ENCODE measurements at places on chromosomes 13 and 19.
A peak's percentile ranks its signal among the peaks of the same experiment; 100 is the strongest.

DNA sequence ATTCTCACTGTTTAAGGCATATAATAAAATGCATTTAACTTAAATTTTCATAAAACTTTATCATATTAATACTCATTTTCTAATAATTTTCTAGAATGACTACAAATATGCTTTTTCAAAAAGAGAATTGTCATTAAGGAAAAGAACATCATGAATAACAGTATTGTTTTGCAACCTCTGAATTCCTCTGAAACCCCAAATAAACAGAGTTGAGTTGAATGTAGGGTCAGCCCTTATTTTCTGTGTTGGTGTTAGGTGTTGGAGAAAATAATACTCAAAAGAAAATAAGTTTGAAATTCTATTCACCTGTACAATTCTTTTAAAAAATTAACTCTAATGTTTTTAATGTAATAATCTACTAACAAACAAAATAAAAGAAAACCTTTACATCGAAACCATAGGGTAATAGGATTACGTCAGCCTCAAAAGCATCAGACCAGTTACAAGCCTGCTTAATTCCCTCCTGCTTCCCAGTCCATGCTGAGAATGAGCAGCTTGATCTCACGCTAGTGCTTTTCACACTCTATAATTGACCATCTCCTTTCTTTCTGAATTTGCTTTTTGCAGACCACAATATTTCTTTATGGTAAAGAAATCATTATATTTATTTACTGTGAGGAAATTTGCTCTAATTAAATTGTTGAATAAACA lies 160.9 kb downstream of the PCDH9 start:
- DNase-seq: no peak

DNA sequence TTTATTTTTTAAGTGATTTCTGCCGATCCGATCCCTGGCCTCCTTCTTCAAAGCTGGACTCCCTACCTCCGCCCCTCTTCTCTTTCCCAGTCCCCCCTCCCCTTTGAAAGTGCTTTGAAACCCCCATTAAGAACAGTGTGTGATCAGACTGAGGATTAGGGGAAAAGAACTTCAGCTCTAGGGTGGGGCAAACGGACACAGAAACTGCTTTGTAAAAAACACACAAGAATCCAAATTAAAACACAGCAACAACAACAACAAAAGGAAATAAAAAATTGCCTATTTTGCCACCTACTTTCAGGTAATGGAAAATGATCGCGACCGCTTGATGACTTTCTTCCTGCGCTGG lies 1.4 kb downstream of the SPRY2 start:
- DNase-seq: no peak

DNA sequence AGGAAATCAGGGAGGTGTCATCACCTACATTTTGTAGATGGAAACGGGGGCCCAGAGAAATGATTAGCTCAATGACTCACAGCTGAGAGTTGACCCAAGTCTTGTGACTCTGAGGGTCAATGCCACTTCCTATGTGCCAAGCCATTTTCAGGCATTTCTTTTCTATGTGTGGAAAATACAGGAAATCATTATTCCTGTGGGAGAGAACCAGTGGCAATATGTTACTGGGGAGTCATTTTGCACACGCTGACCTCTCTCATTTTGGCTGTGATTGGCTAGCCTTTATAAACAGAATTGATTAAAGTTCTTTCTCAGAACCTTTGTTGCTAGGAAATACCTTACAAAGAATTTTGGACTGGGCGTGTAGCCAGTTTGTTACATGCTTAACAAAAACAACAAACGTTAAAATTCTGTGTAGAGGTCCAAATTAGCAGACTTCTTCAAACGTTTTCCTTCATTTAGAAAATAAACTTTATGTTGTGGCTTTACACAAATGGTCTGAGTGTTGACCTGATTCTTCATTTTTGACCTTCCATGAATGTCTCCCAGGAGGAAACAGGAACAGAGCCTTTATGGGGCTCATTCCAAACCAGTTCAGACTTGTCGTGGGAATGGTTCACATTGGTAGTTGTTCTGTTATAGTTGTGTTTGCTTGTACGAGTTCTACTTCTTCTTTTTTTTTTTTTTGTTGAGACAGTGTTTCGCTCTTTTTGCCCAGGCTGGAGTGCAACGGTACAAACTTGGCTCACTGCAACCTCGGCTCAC lies 11.4 kb downstream of the PCCA start:
- no peak for DNase-seq

GRCh38 chr19:47436712-47437401 lies 17.5 kb upstream of the MEIS3 start:
- DNase-seq: peak; percentile 32

- DNase-seq: no peak
Observed at GRCh38 chr19:43634506-43634871, 5.2 kb downstream of the CADM4 start.

- DNase-seq: no peak
Observed at GRCh38 chr13:30071969-30072817, 221.8 kb upstream of the UBL3 start.

- no peak for DNase-seq
Observed at GRCh38 chr13:36067746-36068381, 63.3 kb downstream of the DCLK1 start.

- DNase-seq: no peak
Observed at GRCh38 chr19:42441049-42441445, 1.7 kb downstream of the CXCL17 start.

- no peak for DNase-seq
Observed at GRCh38 chr13:34349091-34349722, 531.3 kb downstream of the RFC3 start.

DNA sequence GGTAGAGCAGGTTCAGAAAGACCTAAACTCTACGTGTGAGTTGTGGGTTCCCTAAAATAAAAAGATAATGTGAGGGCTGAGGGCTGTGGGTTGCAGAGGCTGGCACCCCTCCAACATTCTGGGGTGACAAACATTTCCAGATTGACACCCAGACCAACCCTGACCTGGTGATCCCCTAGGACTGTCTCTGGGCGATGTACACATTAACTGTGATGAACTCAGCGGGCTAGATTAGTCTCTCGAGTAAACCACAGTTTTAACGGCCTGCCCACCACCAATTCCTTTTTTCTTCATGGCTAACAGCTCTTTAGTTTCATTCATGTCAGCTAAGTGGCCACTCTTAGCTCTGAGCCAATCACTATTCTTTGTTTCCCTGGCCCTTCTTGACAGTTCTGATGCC lies 24.8 kb downstream of the SIAH3 start:
- DNase-seq: no peak

- DNase-seq: no peak
Observed at GRCh38 chr13:36533806-36534205, 101.5 kb downstream of the CCNA1 start.

DNA sequence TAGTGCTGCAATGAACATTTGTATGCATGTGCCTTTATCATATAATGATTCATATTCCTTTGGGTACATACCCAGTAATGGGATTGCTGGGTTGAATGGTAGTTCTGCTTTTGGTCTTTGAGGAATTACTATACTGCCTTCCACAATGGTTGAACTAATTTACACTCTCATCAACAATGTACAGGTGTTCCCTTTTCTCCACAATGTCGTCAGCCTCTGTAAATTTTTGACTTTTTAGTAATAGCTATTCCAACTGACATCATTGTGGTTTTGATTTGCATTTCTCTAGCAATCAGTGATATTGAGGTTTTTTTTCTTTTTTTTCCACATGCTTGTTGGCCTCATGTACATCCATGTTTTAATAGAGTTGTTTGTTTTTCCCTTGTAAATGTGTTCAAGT lies 2473.5 kb downstream of the PCDH9 start:
- no peak for DNase-seq

GRCh38 chr19:10643968-10644259 lies 10.2 kb upstream of the ILF3 start:
- no peak for DNase-seq

DNA sequence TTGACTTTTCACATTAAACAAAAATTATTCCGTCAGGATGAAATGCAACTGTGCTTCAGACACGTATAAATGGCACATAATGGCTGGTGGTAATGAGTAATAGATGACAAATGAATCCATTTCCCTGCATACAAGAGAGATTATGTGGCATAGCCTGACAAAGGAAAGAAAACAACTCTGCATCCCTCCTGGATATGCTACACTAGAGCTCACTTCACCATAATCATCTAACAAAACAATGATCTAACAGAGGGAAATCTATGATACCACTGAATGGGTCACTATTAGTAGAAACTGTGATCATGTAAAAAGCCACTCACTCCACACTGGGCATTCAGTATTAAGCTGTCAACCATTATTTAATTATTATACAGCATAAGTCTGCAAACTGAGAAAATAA lies 1498.4 kb downstream of the EFNB2 start:
- no peak for DNase-seq

DNA sequence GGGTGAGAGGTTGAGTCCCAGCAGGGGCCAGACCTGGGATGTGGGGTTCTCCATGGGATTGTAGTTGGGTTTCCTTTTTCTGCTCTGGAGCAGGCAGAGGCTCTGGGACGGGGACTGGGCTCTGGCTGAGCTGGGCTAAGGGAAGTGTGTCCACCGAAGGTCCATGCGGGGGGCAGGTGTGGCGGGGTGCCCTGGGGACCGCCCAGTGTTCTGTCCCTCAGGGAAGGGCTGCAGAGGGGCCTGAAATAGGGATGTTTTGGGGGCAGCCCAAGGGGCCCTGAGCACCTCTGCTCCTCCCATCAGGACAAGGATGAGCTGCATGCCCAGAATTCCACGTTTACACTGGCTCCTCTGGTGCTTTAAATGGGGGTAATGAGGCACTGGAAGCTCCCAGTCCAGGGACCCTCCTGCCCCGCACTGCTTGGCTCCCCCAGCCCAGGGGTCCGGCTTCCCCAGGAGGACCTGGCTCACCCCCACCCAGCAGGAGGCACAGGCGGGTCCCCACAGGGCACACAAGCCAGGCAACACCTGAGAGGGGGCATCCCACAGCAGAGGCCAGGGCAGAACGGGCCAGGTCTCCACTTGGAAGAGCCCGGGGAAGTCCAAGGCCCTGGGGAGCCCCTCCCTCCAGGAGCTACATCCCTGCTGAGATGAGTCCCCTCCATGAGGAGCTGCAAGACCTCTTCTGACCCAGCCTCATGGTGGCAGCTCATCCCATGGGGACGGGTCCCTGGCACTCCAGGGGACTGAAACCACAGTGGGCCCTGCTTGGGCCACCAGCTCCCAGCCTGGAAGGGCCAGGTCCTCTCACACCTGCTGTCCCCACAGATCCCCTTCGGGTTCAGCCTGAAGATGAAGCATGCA lies 14.7 kb upstream of the ZNF14 start:
- DNase-seq: no peak

GRCh38 chr19:46787040-46787330 lies 1.4 kb downstream of the SLC1A5 start:
- DNase-seq: no peak

DNA sequence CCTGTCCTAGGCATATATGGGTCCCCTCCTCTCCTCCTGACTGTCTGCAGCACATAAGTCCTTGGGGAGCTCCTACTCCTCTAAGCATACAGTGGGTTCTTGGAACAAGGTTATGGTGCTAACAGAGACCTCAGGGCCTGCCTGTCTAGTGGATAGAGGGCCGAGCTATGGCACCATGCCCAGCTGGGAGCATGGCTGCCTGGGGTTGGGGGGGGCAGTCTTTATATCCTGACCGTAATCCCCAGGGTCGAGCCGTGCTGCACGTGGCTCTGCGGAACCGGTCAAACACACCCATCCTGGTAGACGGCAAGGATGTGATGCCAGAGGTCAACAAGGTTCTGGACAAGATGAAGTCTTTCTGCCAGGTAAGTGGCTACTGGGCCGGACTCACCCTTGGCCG lies 3.3 kb downstream of the GPI start:
- DNase-seq: no peak

DNA sequence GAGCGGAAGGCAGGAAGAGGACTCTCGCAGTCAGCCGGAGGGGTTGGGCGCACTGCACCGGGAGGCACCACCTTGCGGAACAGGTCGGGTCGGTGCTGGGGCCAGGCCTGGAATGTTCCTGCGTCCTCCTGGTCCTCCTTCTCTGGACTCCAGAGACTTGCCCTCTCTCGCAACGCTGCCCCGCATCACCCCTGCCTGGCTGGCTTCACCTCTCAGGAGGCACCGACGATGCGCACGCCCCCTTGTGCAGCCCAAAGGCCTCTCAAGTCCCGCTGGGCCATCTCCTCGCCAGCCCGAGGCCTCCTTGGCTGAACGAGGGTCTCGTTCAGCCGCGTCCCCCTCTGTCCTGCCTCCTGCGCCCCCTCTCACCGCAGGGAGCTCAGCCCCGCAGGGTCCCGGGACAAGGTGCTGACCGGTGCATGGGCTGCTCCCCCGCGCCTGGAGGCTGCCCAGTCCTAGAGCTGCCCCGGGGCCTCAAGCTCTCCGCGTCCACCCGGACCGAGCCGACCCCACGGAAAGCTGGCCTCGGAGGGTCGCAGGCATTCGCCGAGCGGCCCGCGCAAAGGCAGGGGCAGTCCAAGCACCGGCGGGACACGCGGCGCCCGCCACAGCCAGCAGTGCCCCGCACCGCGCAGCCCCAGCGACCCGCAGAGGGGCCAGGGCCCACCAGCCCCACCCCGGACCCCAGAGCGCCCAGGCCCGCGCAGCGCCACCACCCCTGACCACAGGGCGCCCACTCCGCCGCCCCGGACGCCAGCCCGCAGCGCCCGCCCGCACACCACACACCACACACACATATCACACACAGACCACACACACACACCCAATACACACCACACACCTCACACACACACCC lies 133.8 kb downstream of the CRYL1 start:
- DNase-seq: no peak

GRCh38 chr19:44687888-44688287 lies 11.1 kb upstream of the CEACAM16 start:
- no peak for DNase-seq

DNA sequence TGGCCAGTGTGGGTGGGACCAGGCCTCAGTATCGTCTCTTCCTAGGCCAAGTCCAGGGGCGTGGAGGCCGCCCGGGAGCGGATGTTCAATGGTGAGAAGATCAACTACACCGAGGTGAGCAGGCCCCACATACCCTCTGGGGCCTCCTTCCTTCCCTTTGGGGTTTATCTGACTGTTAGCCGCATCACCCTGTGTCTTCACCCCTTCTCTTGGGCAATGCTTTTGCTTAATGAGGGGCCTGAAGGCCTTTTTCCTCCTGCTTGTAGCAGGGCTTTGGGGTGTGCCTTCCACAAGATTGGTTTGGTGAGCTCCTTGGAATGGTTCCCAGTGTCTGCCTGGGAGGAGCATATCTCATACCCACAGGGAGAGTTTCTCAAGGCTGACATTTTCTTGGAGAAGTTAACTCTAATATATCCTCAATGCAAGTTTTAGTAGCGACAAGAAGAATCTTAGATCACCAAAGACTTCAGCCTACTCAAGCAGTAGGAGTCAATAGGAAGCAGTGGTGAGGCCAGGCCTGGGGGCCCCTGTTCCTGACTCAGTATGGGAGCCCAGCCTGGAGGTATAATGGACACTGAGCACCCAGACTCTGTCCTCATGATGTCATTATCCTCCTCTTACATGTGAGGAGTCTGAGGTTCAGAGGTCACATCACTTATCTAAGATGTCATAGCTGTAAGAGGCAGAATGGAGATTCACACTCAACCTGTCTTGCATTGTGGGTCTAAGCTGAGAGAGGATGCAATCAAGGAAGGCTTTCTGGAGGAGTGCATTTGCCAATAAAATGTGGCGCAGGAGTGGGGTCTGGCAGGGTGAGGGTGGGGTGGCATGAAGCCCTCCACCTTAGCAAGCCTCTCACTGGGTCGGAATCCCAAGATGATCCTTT lies 2.0 kb downstream of the GPI start:
- DNase-seq: no peak

Data from NCI-H1048 (cell line).